T follicular helper cell (primary cell): ENCODE measurements at places on chromosomes 1 and 21.

DNA sequence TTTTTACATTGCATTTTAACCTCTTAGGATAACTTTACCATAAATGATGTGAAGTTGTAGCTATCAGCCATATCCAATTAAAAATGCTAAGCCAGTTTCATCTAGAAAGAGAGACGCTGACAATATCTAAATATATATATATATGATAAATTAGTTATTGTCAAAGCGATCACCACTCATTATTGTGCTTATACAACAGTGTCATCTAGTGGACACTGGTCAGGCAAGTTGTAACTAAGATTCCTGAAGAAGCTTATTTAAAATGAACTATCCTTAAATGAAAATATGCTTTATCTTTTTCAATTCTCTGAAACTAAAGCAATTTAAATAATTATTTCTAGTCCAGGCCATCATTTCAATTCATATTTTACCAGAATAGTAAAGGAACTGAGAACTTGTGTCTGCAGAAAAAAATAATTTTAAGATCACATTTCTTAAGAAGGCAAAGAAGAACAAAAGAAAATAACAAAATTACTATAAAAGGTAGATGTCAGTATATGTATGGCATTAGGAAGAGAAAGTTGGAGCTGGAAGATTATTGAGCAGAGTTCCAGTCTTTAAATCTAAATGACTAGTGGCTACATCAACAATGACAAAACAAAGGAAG is 193.3 kb upstream of the SNX7 start:
- no peak for DNase-seq

- DNase-seq: no peak
These were observed 25.2 kb upstream of the FGGY start for GRCh38 chr1:59271561-59272260.

- no peak for DNase-seq
These were observed 33.6 kb upstream of the DENND1B start for GRCh38 chr1:197808880-197809279.

- no peak for DNase-seq
These were observed 268.7 kb downstream of the PTGER3 start for GRCh38 chr1:70778934-70779333.

DNA sequence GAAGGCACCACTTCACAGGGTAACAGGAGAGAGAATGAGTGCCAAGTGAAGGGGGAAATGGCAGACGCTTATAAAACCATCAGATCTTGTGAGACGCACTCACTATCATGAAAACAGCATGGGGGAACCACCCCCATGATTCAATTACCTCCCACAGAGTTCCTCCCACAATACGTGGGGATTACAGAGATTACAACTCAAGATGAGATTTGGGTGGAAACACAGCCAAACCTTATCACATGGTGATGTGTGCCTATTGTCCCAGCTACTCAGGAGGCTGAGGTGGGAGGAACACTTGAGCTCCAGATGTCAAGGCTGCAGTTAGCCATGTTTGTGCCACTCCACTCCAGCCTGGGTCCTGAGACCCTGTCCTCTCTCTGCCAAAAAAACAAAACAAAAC is 56.0 kb upstream of the DSCAM start:
- DNase-seq: no peak

DNA sequence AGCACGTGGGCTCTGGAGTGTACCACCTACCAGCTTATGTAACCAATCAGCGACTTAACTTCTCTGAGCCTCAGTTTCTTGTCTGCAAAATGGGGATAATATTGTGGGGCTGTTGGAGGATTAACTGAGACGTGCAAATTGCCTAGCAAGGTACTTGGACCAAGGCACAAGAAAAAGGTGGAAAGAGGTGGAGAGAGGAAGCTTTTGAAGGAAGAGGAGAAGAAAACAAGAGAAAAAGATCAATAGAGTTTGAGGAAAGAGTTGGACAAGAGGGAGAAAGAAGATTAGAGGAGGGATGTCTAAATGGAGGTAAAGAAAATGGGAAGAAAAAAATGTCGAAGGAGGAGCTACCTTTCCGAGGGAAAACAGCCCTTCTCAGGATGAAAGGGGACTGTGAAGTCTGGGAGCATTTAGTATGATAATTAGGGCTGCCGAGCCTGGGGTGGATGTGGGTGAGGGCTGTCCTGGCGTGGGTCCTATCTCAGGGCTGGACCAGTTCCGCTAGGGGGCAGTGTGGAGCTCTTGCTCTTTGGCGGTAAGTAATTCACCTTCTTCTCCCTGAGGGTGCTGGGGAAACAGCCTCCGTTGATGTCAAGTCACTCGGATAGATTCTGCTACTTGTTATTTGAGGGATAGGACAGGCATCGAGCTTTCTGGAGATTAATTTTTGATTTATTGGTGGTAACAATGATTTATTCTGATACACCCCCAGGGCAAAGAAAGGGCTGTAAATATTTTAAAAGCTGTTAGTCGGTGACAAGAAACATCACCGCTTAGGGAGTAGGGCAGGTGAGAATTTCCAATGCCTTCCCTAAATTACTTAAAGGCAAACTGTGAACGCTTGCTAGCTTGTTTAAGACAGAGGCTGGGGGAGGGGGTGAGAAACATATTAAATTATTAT is 79.0 kb upstream of the NFASC start:
- DNase-seq: peak; percentile 70

DNA sequence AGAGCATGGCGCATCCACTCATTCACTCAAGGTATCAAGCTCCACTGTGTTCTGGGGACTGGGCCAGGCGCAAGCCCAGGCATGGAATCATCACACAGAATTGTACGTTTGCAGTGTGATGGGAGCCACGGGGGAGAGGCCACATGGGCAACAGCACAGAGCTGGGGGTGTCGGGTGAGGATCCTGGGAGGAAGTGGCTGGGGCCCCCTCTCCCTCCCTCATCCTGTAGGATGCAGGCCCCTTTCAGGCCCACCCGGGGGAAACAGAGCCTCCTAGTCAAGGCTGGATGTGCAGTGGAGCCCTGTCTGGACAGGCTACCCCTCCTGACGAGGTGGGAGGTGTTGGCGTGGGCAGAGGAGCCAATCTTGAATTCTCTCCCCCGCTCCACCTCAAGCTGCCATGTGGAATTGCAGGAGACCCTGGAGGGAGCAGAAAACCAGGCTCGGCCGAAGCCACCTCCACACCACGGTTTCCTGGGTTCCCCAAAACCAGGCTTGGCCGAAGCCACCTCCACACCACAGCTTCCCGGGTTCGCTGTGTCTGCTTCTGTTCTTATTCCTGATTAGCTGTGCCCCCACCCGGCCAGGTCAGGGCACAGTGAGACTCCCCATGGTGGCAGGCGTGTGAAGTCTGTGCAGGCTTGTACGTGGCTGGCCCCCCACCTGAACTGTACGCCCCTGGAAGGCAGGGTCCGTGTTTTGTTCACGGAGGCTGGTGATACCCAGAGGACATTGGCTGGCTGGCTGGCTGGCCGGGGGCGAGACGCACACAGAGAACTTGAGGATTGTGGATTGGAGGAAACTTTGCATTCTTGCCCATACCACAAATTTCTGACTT is 4.2 kb upstream of the C1orf174 start:
- DNase-seq: no peak

DNA sequence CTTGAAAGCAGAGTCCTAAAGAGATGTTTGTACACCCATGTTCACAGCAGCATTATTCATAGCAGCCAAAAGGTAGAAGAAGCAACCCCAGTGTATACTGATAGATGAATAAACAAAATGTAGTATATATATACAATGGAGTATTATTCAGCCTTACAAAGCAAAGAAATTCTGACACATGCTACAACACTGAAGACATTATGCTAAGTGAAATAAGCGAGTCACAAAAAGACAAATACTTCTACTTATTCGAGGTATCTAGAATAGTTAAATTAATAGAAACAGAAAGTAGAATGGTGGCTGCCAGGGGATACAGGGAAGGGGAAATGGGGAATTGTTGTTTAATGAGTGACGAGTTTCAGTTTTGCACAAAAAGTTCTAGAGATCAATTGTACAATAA is 23.5 kb downstream of the COP1 start:
- DNase-seq: no peak

- DNase-seq: no peak
These were observed 570 bp upstream of the VASH2 start for GRCh38 chr1:212949771-212950170.

DNA sequence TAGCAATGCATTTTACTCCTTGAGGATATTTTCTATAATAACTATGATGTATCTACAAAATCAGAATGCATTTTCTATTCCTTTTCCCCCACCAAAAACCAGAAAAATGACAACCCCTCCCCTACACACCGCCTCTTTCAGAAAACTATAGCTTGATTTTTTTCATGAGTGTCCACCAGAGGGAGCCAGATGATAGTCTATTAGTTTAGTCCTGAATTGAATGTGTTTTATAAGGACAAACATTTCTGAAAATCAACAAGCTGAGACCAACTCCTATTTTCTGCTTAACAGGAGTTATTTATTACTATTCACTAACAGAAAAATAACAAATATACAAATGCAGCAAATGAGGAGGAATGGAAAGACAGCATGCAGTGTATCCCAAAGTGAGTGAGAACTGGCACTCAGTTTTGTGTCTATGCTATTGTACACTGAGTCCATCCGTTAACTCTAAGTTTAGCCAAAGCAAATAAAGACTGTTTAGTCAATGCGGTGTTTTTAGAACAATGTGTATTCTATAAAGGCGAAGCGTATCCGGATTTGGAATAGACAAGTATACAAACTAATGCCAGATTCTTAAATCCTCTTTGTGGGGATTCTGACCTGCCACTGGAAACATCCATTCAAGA is 182.6 kb downstream of the VAV3 start:
- DNase-seq: peak; percentile 14

- no peak for DNase-seq
These were observed 45.0 kb upstream of the ADARB1 start for GRCh38 chr21:45029298-45029947.

DNA sequence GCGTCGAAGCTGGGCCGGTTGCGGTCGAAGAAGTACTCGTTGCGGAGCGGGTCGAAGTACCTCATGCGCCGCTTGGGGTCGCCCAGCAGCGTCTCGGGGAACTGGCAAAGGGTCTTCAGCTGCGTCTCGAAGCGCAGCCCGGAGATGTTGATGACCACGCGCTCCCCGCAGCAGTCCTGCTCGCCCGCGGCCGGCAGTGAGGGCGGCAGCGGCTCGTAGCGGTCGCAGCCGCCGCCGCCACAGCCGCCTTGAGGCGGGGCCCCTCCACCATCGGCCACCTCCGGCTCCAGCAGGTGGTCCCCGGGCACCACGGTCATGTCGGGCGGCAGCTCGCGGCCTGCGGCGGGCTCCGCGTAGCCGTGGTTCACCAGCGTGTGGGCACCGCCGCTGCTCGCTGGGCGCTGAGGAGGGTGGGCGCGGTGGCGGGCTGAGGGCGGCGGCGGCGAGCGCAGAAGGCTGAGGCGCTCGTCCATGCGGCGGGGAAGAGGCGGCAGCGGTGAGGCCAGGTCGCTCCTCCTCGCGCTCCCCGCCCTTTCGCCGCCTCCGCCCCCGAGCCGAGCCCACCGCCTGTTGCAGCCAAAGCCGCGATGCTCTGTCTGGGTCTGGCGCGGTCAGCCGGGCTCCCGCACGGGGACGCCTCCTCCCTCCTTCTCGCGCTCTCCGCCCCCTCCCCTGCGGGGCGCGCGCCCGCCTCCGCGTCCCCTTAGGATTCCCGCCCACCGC is at the start of gene KCNA3:
Gene KCNA3 (minus strand): TSS at position 604 of the 723 bp plus-strand sequence. CDS start 131 bp downstream, at position 473.
- peak; percentile 53 for DNase-seq
